ENCODE measurements at places on chromosomes 7 and 10.

GRCh38 chr10:63240807-63241206 lies 107.7 kb downstream of the NRBF2 start:
- DNase-seq: no peak

GRCh38 chr7:30727061-30727945 lies 24.6 kb upstream of the INMT start:
- DNase-seq: peak; percentile 78

GRCh38 chr7:51015581-51015980 lies 232.9 kb upstream of the GRB10 start:
- no peak for DNase-seq

- no peak for DNase-seq
Observed at GRCh38 chr10:92696606-92697383, 7.0 kb downstream of the HHEX start.

GRCh38 chr7:96080027-96080426 lies 241.9 kb downstream of the SLC25A13 start:
- DNase-seq: no peak
